ENCODE measurements at places on chromosomes 2 and 18. TPM values are rescaled to one million over a fixed set of nuclear protein-coding genes. Genes with fewer than 3 reads are reported as not detected.

DNA sequence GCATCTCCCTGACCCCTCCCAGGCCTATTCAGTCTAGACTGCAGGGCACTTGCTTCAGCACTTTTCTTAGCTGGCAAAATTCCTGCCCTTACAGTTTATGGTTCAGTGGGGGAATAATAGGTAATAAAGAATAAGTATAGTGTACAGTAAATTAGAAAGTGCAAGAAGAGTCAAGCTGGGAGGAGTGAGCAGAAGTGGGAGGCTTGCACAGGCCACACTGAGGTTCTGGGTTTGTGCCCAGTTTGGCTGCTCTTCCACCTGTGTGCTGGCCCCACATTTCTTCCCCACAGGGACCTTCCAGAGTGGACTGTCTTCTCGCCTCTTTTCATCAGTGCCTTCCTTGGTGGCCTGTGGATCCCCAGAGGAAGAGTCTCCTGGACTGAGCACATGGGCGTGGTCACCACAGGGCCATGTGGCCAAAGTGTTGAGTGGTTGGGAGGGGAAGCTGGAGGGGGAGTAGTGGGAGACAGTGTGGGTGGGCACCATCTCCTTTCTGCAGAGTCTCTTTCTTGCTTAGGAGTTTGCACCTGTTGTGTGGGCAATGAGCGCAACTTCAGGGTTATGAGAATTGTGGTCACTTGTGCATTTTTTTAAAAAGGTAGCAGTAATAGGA is 128.6 kb upstream of the ZSWIM2 start:
- no peak for DNase-seq

DNA sequence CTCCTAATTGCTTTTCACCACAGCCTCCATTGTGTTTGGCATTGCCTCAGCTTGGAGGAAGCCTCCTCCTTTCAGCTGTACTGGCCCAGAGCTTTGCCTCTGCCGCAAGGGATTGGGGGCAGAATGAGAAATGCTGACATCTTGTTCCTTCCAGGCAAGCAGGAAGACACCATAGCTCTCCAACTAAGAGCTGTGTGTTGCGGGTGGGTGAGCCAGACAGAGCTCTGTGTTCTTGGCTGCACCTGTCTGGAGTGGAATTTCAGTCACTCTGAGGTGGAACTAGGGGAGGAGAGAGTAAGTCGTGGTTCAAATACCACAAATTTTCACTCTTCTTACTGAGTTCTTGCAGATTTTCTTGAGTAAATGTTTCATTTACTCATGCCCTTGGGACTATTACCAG is 36.6 kb upstream of the KCNF1 start:
- DNase-seq = no peak

DNA sequence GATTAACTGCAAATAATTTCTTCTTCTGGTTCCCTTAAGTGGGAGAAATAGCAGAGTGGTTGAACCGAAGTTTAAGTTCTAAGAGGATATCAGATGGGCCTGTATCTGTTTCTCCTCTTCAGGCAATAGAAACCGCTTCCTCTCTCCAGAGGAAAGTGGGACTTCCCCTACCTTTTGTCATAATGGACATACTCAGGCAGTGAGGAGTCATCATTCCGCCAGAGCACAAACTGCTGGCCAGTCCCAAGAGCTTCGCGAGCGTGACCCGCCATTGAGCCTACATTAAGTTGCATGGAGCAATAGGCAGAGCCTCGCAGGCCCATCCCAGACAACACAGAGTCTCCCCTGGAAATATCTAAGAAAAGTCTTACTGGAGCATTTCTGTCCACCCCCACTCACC is 158.9 kb downstream of the LDLRAD4 start:
- DNase-seq = no peak

DNA sequence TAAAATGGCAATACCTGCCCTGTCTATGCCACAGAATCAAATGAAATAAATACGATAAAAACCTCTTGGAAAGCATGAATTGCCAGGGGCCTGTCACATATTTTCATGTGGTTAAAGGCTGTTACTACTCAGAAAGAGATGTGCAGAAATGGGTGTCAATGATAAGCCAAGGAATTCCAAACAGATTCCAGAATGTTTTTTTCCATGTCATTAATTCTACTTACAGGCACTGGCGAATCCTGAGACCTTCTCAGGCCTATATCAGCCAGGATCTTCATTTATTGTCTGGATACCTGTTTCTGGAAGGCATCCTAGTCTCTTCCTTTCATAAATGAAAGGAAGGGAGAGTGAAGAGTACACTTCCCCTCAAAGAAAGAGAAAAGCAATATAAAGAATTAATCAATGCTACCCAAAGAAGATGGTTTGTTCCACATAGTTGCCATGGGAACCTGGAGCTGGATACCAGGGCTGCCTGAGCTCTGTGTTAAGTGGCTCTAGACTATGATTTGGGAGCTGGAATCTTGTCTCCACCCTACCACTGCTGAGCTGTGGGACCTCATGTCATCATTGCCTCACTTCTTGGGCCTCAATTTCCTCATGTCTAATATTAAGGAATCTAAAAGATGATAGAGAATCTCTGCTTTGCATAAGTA is 335.1 kb upstream of the SKOR2 start:
- DNase-seq = no peak

- DNase-seq = no peak
These were observed 5.7 kb upstream of the SNED1 start for GRCh38 chr2:240992572-240993291.

GRCh38 chr2:69190743-69191404 is 177.9 kb downstream of the ANTXR1 start:
- no peak for DNase-seq

GRCh38 chr2:191719938-191720337 is 42.0 kb downstream of the NABP1 start:
- DNase-seq = no peak

DNA sequence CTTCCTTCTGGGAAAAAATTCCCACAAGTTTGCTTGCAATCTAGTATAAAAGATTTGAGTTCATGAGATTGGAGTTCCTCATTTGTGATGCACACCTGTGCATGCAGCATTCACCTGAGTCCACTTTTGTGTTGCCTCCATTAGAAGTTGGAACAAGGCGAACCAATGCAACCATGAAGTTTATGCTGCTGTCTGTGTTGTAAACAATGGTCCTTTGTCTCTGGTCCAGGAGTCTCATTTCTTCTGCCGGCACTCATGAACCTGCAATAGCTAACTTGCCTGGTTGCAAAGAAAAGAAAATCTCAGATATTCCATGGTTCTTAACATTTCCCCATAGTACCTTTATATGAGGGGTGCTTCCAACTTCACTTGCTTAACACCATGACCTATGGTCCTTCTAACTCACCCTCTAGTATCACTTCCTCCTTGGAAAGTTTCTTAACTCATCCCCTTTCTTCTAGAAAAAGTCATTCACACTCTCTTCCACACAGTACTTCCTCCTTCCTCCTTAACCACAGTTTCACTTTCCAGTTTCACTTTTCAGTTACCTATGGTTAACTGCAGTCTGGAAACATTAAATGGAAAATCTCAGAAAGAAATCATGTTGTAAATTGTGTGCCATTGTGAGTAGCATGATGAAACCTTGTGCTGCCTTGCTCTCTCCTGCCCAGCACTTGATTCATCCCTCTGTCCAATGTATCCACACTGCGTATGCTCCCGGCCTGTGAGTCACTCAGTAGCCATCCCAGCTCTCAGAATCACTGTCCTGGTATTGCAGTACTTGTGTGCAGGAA is 128.8 kb upstream of the TRIB2 start:
- no peak for DNase-seq

DNA sequence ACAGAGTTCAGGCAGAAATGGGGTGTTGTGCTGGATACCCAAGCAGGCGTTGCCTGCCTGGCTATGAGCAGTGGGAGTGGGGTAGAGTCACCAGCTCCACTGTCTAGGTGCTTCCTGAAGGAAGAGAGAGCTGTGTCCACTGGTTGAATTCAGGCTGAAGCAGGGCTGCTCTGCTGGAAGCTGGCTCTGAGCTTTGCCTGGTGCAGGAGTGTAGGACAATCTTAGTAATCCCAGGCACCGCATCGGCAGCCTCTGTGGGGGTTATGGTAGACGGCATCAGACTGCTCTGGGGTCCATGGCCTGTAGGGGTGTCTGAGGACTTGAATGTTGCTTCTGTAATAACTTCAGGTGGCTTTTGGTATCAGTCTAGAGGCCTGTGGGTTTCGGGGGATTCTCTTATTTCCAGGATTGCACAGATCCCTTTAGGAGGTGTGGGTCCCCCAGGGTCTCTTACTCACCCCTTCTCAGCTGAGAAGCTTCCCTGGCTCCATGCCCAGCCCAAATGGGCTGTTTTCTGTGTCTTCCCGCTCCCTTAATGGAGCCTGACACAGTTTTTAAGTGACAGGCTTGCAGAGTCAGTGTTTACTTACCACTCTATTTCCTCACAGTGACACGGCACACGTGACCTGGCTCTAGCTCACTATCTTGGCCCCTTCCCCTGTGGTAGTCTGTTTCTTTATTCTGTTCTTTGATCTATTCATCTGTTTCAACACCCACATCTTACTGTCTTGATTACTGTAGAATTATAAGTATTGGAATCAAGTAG is 644.3 kb downstream of the CBLN2 start:
- no peak for DNase-seq

- DNase-seq = no peak
These were observed 42.4 kb downstream of the FAM168B start for GRCh38 chr2:131050896-131051295.

DNA sequence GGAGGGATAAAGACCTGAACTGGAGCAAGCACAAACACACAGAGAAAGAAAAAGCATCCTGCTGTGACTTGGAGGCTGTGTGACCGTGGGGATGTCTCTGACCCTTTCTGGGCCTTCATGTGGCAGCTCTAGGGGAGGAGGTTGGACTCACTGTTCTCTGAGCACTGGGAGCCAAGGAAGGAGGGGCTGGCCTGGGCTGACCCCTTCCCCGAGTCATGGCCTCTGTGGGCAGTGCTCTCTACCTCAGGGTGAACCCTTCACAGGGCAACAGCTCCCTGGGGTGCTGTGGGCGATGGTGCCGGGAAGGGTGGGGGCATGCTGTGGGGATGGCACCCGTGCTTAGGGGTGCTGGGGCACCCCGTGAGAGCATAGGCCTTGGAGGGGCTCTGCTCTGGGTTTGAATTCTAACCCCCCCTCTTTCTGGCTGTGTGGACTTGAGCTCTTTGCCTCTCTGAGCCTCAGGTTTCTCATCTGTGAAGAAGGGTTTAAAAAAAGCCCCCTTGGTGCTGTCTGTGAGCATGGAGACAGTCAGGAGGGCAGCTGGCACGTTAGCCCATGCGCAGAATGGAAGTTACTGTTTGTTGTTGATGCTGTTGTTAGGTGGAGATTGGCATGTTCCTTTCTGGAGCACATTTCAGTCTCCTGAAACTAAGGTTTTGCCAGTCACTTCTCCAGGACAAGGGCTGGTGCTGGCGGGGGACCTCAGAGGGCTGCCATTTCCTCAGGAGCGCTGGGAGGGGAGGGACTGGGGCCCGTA is 700 bp downstream of the TOGARAM2 start:
- DNase-seq = no peak

DNA sequence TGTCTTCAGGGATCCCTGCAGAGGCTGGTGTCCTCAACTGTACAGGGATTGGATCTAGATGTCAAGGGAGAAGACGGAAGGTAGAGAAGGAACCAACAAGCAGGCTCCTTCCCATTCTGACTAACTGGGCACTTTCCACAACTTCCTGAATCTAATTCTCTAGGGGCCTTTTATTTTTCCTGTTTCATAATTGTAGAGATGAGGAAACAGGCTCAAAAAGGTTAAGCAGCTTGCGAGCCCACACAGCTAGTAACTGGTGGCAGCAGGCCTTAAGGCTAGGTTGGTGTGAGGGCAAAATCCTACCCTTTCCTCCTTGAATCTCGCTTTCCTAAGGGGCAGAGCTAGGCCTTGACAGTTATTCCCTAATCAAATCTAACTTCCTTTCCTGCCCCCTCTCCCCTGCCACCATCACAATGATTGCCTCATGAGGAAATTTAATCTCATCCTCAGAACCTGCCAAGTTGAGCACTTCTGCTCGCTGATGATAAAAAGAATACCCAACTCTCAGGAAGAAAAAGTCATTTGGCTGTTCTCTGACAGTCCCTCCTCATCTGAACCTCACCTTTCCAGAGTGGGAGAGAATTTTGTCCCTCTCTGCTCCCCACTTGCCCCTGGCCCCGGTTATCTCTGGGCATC is 35.7 kb upstream of the POLE4 start:
- DNase-seq = no peak

DNA sequence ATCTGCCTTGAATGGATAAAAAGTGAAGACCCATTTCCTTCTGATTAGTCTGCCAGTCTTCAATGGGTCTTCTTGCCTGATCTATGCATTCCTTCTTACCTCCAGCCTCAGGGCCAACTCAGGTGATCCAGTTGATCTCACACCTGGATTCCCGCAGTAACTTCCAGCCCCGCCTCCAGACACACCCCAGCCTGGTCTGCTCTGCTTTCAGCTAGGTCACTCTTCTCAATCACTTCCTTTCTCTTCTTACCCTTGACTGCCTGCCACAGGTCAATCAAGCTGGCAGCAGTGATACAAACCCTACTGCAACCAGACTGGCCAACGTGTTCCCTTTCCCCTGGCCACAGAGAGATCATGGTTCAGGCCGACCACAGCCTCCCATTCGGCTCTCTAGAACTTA is 263.6 kb downstream of the ZNF516 start:
- DNase-seq = no peak

DNA sequence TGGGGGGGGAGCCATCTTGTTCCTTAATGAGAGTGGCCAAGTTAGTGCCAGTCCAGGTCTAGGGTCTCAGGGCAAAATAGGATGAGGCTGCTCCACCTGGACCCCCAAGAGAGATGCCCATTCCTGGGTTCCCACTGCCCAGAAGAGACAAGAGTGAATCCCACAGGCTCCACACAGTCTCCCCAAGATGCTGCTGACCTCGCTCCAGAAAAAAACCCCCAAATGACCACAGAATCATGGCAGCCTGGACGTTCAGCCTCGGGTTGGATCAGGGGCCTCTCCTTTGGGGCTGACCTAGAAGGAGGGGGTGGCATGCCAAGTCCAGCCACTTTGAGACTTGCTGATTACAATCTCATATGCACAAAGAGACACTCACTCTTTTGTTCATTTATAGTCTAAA is 25.1 kb downstream of the STAT1 start:
- no peak for DNase-seq

GRCh38 chr2:108288534-108289106 is at the start of gene SULT1C2:
SULT1C2 (plus strand) TSS chr2:108288895; CDS start chr2:108293668, 4,773 bp downstream.
- DNase-seq = no peak

- no peak for DNase-seq
These were observed 462.4 kb upstream of the ACVR2A start for GRCh38 chr2:147382322-147382948.

- DNase-seq = peak; percentile 8
These were observed 45.6 kb downstream of the REL start for GRCh38 chr2:60926741-60927552.

DNA sequence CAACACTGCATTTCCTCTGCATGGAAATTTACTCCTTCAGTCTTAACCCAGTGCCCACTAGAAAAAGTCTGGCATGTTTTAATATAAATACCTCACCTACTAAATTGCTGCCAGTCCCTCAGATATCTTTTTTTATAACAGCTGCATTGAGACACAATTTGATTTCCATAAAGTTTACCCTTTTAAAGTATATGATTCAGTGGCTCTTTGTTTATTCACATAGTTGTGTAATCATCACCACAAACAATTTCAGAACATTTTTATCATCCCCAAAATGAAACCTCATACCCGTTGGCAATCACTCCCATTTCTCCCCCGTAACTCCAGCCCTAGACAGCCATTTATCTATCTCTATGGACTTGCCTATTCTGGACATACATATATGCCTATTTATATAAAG is 17.0 kb upstream of the FRZB start:
- DNase-seq = no peak

The ACVR1C gene
- polyA plus RNA-seq = 0.19 TPM

The HRH4 gene
- polyA plus RNA-seq = 0.06 TPM

The MAP2 gene
- polyA plus RNA-seq = 6.2 TPM

The GPR39 gene
- 0.13 TPM for polyA plus RNA-seq

The PRSS56 gene
- 2.2 TPM for polyA plus RNA-seq

The HIBCH gene
- 28.4 TPM for polyA plus RNA-seq

The DLGAP1 gene
- polyA plus RNA-seq = 1.5 TPM

The EFR3B gene
- polyA plus RNA-seq = 5.3 TPM

The SLC5A7 gene
- 0.06 TPM for polyA plus RNA-seq

The GPD2 gene
- 13.9 TPM for polyA plus RNA-seq
